NCI-H69 (cell line): ENCODE measurements at places on chromosomes 2 and 18.
A peak's percentile ranks its signal among the peaks of the same experiment; 100 is the strongest.

GRCh38 chr2:160869411-160869810 lies 290.8 kb upstream of the TANK start:
- no peak for DNase-seq

DNA sequence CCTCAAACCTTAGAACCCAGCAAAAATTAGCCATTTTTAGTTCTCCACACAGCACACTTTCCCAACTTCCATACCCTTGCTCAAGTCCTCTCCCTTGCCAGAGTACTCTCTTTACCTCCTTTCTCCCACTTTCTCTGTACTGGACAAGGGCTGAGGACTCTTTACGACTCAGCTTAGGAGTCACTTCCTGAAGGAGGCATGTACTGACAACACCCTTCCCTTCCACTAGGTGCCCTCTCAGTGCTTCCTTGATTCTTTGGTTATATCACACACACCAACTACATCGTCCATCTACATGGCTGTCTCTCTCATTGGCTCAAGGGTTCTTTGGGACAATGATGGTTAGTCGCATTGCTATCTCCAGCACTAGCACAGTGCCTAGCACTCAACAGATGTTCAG lies 5.2 kb upstream of the C18orf63 start:
- DNase-seq: peak; percentile 75

GRCh38 chr2:149055751-149056150 lies 17.3 kb downstream of the LYPD6B start:
- no peak for DNase-seq

- DNase-seq: no peak
Observed at GRCh38 chr2:106546391-106546990, 59.3 kb downstream of the CD8B2 start.

GRCh38 chr2:127137741-127138140 lies 30.8 kb upstream of the BIN1 start:
- no peak for DNase-seq

- peak; percentile 10 for DNase-seq
Observed at GRCh38 chr2:64226611-64227010, 82.4 kb upstream of the PELI1 start.

GRCh38 chr2:79083597-79084251 lies 4.1 kb downstream of the REG1B start:
- DNase-seq: no peak

- DNase-seq: no peak
Observed at GRCh38 chr2:111707700-111708099, 176.3 kb downstream of the ANAPC1 start.

DNA sequence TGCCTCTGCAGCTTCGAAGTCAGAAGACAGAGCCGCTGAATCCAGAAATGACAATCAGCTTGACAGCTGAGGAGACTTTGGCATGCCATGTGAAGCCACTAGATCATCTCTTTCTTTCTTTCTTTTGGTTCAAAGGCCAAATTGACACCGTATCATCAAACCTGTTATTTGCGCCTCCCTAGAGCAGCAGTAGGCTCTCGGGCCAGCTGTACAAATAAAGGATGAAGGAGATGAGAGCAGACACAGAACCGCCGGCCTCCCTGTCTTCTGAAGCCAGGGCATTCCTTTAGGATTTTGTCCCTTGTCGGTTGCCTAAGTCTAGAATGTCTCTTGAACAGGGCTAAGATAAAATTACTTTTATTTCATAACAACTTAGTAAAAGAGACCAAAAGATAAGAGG lies 36.8 kb downstream of the COL4A4 start:
- peak; percentile 92 for DNase-seq

DNA sequence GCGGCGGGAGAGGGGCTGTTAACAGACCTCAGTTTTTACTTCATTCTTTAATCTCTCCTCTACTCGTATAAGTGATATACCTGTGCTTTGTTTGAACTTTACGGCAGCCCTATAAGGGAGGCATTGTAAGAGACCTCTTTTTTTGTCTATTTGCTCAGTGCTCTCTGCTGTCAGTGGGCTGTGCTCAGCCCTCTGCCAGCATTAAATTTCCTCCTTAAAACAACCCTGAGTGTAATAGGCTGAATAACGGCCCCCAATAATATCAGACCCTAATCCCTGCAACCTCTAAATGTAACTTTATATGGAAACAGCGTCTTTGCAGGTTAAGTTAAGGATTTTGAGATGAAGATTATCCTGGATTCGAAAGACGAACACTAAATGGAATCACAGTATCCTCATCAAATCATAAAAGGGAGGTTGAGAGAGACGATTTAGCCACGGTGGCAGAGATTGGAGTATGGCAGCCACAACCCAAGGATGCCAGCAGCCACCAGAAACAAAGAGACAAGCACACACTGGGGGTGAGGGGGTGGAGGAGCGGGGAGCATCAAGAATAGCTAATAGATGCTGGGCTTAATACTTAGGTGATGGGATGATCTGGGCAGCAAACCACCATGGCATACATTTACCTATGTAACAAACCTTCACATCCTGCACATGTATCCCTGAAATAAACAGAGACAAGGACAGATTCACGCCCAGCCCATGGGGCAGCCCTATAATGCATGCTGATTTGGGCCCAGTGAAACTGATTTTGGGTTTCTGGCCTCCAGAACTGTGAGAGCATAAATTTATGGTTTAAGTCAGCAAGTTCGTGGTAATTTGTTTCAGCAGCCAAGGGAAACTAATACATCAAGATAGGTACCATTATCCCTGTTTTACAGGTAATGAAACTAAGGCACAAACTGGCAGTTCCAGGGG lies 894 bp upstream of the FARSB start:
- peak; percentile 6 for DNase-seq

- peak; percentile 4 for DNase-seq
Observed at GRCh38 chr2:134402410-134402809, 148.5 kb downstream of the MGAT5 start.

- no peak for DNase-seq
Observed at GRCh38 chr2:157076526-157077161, 180.9 kb upstream of the GALNT5 start.

DNA sequence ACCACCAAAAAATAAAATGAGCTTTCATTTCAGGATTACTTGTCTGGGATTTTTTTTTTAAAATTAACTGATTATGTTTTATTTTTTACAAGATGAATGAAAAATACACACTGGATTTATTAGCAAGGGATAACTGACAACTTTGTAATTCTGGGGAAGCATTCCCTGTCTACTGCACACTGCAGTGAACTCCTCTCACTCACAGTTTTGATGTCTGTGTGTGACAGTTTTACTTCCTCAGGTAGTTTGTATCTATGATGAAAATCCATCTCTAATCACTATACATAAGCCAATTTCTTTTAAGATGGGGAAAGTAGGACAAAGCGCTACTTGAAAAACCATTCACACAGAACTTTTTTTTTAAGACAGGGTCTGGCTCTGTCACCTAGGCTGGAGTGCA lies 94.5 kb downstream of the COBLL1 start:
- no peak for DNase-seq

DNA sequence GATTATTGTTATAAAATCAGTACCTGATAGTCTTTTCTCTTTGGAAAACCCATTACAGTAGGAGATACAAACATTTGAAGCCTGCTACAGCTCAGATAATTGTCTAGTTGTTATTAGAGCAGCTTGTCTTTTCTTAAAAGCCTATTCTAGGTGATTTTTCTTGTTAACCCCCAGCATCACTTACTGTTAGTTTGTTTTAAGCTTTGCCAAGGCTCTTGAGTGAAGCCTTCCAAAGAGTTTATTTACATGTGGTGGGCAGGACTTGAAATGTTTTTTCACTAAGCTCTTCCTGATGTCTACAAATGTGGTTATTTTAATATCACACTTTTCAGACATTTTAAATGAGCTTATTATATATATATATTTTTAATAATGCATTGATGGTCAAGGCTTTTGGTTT lies 791.3 kb downstream of the PLCL1 start:
- no peak for DNase-seq

DNA sequence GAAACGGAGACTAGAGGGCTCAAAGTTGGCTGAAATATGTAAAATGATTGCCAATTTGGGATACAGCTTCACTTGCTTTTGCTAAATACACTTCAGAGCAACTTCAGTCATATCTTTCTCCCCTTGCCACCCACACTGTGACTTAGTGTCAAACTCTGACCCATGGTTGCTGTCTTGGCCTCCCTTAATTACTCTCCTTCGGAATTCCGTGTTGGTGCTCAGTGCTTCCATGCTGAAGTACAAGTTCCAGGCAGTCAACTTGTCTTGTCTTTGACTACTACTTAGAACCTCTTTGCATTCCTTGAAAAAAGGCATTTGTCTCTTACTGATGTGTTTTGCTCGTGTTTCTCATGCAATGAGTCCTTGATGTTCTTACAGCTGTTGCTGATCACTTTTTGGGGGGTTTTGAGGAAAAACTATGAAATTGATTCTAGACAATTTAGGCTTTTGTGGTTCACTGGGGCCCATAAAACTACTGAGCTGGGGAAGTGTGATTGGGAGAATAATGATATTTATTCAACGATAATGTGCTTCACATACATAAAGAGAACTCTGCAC lies 146.0 kb downstream of the UBE2E3 start:
- DNase-seq: no peak

DNA sequence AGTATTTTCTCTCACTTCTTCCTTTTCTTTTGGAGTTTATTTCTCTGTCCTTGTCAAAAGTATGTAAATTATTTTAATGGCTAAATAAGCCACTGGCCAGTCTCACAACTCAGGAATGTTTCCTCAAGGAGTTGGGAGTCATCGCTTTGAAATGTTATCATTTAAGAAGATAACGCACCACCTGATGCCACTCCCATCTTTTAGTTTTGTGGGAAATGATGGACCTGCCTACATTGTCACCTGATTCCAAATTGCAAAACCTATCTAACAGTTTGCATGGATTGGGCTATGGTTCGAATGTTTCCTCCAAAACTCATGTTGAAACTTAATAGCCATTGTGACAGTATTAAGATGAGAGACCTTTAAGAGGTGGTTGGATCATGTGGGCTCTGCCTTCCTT lies 32.4 kb upstream of the PPM1B start:
- DNase-seq: no peak

GRCh38 chr18:56019908-56020307 lies 431.9 kb upstream of the TCF4 start:
- DNase-seq: no peak

GRCh38 chr18:30081122-30081521 lies 961.4 kb downstream of the DSC3 start:
- DNase-seq: no peak

DNA sequence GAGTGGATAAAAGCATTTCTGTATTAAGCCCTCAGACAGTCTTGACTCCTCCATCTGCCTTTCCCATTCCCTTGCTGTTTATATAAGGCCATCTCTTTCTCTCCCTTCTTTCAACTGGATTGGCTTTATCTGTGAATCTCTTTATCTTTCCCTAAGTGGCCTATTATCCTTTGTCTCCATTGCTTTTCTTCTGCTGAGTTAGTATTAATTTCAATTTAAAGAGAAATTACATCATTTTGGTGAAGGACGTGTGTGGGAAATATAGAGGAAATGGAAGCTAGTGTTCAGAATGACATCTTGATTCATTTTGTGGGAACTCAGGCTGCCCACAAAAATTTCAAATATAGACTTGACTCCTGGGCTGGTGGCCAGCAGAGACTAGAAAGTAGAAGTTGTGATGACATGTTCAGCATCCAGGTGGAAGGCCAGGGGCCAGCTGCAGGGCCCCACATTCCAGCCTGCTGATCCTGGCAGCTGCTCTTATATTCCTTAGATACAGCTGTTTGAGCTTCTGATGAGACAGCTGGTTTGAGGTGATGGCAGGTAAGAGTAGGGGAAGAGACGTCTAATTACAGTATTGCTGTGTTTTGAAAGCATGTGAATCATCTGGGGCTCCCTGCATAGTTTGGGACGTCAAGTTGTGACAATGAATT lies 52.3 kb downstream of the DIS3L2 start:
- peak; percentile 30 for DNase-seq

DNA sequence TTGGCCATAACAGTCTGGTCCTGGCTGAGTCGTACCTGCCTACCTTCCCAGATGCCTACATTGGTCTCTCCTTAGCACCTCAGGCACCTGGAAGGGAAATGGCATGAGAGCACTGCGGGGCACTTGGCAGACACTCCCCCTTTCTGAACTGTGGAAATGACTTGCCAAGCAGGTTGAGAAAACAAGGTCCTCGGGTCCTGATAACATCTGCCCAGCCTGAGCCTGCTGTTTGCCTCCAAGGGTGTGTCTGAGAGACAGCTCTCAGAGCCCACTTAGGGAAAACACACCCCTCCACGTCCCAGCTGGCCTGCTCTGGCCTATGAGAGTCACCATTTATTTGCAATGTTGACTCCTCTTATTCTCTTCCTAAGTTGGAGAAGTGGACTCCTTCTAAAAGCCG lies 10.5 kb downstream of the FAM110C start:
- DNase-seq: peak; percentile 2

GRCh38 chr2:79670198-79670597 lies 157.3 kb downstream of the CTNNA2 start:
- DNase-seq: no peak

DNA sequence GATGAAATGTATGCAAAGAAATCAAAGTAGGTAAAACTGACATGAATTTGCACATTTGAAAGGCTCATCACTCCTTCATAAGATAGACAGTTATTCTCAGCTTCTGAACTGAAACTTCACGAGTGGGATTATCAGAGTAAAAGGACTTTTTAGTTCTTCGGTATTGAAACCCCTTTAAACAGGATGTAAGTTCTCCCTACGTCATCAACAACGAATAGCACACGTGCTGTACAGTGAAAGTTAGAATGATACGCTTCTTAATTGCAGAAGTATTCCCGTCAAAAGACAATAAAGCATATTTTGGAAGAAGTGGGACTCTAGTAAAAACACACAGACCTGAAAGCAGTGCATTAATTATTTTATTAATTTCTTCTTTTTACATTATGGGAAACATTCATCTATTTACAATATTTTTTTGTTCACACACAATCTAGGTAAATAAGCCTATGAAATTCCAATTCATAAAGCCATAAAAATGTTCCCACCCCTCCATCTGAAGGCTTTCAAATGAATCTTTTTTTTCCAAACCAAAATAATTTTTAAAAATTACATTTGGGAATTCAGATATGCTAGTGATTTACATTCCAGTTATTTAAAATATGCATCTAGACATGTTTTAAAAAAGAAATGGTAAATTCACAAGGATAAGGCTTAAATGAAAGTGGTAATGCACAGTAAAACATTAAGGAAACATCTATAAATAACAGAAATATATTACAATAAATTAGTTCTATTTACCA lies 45.9 kb downstream of the TGIF1 start:
- no peak for DNase-seq

GRCh38 chr2:7835693-7836680 lies 845.9 kb upstream of the ID2 start:
- DNase-seq: peak; percentile 65

DNA sequence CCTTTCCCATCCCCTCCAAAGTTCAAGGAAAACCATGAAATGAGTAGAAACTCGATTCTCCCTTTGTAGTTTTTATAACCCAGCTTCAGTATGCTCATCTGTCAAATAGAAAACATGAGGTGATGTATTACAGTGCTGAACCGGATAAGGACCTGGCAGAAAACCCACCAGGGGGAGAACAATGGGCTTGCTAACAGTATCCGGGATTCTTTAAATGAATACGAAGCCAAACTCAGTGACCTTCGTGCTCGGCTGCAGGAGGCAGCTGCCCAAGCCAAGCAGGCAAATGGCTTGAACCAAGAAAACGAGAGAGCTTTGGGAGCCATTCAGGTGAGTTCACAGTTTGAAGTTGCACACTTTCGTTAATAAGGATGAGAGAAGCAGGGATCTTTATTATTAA lies 113.6 kb upstream of the TTC39C start:
- peak; percentile 54 for DNase-seq
